ENCODE measurements at places on chromosomes 1 and 21.

DNA sequence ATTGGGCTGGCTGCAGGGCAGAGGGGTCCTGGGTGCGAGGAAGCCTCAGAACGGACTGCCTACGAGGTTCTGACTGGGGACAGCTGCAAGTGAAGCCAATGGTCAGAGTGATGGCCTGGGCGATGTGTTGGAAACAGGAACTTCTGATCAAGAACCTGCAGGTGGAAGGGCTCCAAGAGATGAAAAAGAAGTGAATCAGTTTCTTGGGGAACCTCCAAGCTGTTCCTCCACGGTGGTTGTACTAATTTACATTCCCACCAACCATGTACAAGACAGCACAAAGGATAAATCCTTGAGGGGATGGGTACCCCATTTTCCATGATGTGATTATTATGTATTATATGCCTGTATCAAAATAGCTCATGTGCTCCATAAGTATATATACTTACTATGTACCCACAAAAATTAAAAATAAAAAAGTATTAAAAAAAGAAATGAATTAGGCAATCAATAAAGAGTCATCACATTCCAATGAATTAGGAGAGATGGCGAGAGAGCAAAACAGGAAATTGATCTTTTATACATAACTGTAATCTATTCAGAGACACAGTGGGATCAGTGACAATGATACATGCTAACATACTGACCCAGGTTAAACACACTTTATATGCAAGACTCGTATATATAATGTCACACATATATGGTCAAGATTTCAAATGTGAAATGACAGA is 58.1 kb downstream of the PTPN14 start:
- DNase-seq, result peak; percentile 52

DNA sequence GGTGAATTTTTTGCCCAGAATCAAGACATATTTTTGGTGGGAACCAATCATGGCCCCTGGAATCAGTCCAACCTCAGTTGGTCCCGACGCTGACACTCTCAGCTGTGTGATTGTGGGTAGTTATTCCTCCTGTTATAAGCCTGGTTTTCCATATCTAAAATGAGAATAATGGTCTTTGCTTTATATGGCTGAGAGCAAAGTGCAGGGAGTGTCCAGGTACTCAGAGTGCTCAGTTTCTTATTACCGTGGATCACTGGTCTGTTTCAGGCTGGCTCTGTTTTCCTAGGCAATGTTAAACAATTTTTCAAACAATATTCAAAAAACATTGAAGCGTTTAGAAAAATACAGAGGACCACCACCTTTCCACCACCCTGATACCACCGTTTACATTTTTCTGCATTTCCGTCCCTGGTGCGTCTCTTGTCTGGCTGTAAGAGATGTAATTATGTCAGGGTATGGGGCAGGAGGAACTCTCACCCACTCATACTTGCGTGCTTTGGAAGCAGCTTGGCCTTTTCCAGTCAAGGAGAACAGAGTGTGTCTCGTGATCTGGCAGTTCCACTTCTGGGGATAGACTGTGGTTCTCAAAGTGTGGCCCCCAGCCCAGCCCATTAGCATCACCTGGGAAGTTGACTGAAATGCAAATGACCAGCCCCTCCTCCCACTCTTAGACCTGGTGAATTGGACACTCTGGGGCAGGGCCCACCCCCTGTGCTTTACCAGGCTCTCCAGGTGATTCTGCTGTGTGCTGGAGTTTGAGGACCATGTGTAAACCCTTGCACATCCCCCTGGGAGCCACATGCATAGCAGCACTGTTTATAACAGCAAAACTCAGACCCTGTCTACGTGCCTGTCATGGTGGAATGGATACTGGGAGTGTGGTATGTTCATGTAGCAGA is 6.8 kb downstream of the MX1 start:
- no peak for DNase-seq

DNA sequence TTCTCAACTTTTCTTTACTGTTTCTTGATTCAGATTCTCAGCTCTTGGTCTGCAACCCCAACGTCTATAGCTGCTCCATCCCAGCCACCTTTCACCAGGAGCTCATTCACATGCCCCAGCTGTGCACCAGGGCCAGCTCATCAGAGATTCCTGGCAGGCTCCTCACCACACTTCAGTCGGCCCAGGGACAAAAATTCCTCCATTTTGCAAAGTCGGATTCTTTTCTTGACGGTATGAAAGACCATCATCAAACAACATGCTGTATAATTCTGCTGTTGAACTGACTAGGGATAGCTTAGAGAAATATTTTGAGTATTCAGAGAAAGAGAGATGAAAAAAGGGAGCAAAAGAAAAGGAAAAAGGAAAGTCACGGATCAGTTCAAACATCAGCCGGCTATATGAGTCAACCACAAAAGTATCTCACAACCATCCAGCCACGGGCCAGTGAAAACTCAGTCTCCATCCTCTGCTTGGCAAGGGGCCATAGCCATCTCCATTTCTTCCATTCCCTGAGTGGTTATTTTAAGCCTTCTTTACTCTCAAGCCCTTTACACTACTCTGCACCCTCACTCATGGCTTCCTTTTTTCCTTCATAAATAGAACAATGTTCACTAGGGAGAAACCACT is 14.1 kb downstream of the DNASE2B start:
- peak; percentile 9 for DNase-seq

DNA sequence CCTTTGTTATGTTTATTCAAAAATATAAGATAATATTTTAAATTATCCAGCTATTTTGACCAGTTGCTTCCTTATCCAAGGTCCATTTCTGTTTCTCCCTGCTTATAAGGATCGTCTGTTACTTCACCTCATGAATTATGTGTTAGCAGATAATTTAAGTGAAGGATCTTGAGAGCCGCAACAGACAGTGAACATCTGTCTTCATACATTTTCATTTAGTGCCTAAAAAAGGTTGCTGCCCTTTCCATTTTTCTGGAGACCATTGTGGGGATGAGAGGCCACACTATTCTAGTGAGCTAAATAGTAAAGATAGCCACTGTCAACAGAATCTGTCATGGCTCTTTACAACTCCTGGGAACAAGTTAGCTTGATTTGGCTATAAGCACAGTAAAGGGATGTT is 154.0 kb downstream of the CLEC20A start:
- no peak for DNase-seq

- DNase-seq, result no peak
Measured at GRCh38 chr1:117836069-117836468, 93.4 kb downstream of the GDAP2 start.

GRCh38 chr1:25549273-25550154 is 6.1 kb downstream of the LDLRAP1 start:
- DNase-seq, result no peak

- DNase-seq, result peak; percentile 82
Measured at GRCh38 chr1:27402349-27402754, 9.9 kb downstream of the GPR3 start.

DNA sequence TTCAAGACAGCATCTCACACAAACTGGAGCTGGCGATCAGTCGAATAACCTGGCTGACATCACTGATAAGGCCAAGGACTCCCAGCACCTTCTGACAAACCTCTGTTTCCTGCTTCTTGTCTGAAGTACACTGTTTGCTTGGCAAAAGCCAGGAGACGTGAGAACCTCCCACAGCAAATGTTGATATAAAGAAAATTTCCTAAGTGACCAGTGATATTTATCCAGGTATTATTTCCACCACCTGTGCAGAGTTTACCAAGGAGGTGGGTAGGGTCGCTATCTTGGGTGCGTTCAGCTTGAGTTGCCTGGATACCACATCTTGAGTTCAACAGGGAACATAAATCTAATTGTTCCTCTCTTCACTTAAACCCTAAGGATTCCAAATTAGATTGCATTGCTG is 72.9 kb downstream of the SETD4 start:
- no peak for DNase-seq

- no peak for DNase-seq
Measured at GRCh38 chr1:3024588-3024987, 3.3 kb downstream of the ACTRT2 start.

- DNase-seq, result no peak
Measured at GRCh38 chr1:167943541-167943940, 6.7 kb upstream of the MPC2 start.

- no peak for DNase-seq
Measured at GRCh38 chr1:228899421-228899956, 164.2 kb downstream of the RHOU start.

GRCh38 chr1:28046716-28047115 is 41.7 kb downstream of the EYA3 start:
- no peak for DNase-seq

DNA sequence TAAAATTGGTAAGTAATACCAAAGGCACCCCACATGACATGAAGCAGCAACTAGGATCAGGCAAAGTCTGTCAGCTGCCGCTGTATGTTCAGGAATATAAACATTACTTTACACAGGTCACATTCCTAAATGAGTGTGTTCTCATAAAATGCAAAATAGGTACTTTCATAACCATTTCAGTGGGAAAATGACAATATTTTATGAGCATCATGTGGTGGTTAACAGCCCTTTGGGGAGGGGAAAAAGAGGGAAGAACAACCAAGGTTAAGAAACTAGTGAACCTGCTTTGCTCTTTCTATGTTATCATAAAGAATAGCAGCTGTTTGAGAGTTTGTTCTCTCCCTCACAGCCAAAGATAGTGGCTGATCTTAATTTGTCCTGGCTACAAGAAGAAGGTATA is 105.4 kb upstream of the LBR start:
- DNase-seq, result no peak

DNA sequence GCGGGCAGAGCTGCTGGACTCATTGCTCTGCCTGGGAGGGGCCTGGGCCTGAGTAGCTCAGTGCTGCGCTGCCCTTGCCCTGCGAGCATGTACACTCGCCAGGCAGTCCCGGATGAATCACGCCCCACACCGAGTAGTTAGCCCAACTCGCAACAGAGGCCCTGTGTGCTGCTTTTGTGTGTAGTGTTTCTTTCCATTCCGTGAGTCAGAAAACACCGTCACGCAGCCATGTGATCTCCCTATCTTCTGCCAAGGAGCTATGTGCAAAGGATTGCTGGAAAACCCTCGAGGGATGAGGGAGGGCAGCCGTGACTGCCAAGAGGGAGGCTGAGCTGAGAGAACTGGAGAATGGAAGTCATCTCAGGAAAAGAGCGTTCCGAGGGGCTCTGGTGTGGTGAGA is 37.3 kb downstream of the NENF start:
- DNase-seq, result peak; percentile 94

DNA sequence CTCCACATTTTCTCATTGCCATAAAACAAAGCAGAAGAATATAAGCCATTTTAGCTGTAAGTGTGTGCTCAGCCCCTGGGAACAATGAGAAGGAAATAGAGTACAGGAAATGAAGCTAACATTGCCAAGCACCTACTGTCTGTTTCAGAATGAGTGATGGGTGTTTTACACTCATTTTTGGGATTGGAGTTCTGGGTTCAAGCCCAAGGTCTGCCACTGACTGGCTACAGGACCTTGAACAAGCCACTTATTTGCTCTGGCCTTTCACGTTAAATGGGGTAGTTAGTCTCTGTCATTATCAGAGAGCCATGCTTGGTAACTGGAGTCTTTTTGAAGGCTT is 80.7 kb upstream of the KAZN start:
- DNase-seq, result no peak

DNA sequence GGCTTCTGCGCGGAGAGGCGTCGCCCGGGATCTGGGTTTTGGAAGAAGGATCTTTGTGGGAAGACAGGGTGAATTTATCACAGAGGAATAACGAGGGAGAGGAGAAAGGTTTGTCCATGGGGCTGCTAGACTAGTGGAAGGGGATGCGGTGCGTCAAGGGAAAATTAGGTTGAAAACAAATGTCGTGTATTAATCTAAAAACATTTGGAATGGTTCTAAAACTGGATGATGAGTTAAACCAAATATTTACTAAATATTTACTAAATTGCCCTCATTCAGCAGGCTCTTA is 647 bp downstream of the RO60 start:
- DNase-seq, result no peak

Measured in GM03348 (cell line).